ENCODE measurements at places on chromosomes 5 and 9. TPM values are rescaled to one million over a fixed set of nuclear protein-coding genes. Genes with fewer than 3 reads are reported as not detected.

DNA sequence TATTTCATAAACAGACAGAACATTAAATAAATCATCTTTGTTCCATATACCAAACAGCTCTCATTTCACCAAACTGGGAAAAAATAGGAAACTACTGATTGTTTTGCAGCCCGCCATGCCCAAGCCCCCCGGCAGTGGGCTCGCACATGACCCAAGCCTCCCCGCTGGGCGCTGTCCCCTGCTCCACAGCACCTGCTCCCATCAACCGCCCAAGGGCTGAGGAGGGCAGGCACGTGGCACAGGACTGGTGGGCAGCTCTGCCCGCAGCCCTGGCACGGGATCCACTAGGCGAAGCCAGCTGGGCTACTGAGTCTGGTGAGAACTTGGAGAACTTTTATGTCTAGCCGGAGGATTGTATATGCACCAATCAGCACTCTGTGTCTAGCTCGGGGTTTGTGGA, 554.8 kb upstream of the CCNG1 start:
- H3K4me3 ChIP-seq = no peak overlapping the region
- no peaks in the 10 kb centered on the region for H3K27me3 ChIP-seq
- DNase-seq = no peak
- H3K4me1 ChIP-seq = no peaks in the 10 kb centered on the region
- H3K27ac ChIP-seq = no peak overlapping the region

GRCh38 chr5:127375544-127376091, 85.0 kb downstream of the MEGF10 start:
- H3K4me3 ChIP-seq = no peak overlapping the region
- H3K4me1 ChIP-seq = no peaks in the 10 kb centered on the region
- H3K27me3 ChIP-seq = no peaks in the 10 kb centered on the region
- no peak overlapping the region for H3K27ac ChIP-seq
- DNase-seq = no peak
- H3K36me3 ChIP-seq = no peaks in the 10 kb centered on the region

GRCh38 chr9:91424403-91425176, 958 bp upstream of the NFIL3 start:
- H3K4me3 ChIP-seq = peak overlapping the region; percentile 50
- H3K36me3 ChIP-seq = no peaks in the 10 kb centered on the region
- DNase-seq = peak; percentile 77
- H3K4me1 ChIP-seq = peaks cover 38% of the 10 kb centered on the region
- peak overlapping the region; percentile 60 for H3K27ac ChIP-seq

DNA sequence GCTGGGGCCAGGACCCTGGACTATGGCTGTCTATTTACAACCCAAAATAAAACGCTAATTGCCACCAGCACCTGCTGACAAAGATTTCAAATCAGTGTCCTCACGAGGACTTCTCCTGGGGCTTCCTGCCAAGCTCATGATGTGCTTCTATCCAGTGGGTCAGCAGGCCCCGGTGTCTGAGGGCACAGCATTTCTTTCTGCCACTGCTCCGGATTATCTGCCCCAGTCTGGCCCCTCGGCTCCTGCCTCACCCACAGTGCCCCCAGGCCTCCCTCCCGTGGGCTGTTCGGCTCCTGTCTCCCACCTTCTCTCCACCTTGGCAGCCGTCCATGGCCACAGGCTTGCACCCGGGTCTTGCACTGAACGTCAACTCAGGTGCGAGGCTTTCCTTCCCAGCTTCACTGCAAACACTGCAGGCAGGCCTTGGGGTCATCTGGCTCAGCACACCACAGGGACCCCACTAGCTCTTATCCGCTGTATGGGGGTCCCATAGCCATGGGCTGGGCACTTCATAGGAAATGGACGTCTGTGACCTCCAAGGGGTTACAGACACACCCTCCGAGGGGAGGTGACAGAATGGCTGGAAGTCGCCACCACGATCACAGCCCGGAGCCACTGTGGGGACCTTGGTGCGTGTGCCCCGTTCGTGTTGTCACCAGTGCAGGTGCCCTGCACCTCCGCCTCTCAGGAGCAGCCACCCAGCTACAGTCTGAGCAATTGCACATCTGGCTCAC, 43.8 kb upstream of the FCN1 start:
- no peaks in the 10 kb centered on the region for H3K36me3 ChIP-seq
- DNase-seq = no peak
- no peak overlapping the region for H3K27ac ChIP-seq
- H3K27me3 ChIP-seq = no peaks in the 10 kb centered on the region
- H3K4me3 ChIP-seq = no peak overlapping the region
- no peaks in the 10 kb centered on the region for H3K4me1 ChIP-seq

DNA sequence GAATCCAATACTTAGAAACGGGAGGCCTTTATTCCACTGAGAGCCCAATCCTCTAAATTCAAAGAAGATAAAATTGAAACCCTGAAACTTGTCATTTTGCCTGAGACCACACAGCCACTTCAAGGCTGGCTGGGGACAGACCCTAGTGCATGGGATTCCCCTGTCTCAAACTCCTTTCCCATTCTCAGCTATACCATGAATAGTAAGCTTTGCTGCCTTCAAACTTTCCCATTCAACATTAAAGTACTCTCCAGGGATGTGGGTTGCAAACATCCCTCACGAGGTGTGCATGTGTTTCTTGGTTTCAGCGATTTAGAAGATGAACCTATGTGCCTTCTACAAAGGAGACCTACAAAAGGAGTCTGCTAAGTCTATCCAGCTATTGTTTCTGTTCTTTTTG, 64.6 kb downstream of the GABRB2 start:
- no peak overlapping the region for H3K27ac ChIP-seq
- no peak overlapping the region for H3K4me3 ChIP-seq
- H3K36me3 ChIP-seq = no peaks in the 10 kb centered on the region
- no peak for DNase-seq
- no peaks in the 10 kb centered on the region for H3K4me1 ChIP-seq
- no peaks in the 10 kb centered on the region for H3K27me3 ChIP-seq

DNA sequence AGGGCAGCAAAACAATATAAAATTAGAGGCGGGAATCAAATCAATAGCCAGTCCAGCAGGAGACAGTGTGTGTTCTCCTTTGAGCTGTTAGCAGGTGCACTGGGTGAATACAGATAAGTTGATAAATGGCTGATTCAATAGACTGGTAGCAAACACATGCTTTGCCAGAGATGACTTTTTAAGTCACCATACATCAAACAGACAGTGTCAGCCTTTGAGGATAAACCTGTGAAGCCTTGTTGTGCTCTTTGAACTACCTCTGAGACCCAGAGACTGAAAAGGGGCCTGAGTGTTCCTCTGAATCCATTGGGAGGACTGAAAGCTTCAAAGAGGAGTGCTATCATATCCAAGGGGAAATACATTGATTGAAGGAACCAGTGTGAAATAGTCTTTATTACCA, 301.9 kb downstream of the RASEF start:
- no peaks in the 10 kb centered on the region for H3K27me3 ChIP-seq
- no peak overlapping the region for H3K27ac ChIP-seq
- no peak for DNase-seq
- no peak overlapping the region for H3K4me3 ChIP-seq
- no peaks in the 10 kb centered on the region for H3K4me1 ChIP-seq

The SLC4A9 gene
- total RNA-seq = not detected

The C9orf57 gene
- total RNA-seq = not detected

DNA sequence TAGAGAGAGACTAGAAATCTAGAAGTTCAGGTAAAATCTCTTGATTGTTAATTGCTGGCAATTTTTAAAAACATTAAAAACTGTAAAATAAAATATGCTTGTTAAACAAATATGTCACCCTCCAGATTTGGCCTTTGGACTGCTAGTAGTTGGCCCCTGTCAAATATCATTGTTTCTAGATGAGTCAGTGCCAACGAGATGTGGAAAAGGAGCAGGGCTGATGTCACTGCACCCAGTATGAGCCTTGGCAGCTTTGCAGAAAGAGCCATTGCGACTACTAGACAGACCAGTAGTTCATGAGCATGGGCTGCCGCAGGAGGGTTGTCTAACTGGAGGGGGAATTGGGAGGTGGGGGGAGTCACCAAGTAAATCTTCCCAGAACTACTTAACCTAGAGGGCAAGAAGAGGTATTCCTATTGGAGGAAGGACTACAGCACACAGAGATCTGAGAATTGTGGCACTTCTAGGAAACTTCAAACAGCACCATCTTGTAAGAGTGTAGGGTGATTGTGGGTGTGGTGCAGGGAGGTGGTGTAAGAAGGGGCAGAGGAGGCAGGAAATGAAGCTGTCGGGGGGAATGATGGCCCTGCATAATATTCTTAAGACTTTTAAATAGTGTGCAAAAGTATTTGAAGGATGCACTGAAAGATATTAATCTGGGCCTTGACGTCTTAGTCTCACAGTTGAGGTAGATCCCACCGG, 7.1 kb upstream of the DOCK2 start:
- H3K27me3 ChIP-seq = no peaks in the 10 kb centered on the region
- no peak for DNase-seq
- H3K4me3 ChIP-seq = no peak overlapping the region
- H3K4me1 ChIP-seq = no peaks in the 10 kb centered on the region
- H3K36me3 ChIP-seq = no peaks in the 10 kb centered on the region

DNA sequence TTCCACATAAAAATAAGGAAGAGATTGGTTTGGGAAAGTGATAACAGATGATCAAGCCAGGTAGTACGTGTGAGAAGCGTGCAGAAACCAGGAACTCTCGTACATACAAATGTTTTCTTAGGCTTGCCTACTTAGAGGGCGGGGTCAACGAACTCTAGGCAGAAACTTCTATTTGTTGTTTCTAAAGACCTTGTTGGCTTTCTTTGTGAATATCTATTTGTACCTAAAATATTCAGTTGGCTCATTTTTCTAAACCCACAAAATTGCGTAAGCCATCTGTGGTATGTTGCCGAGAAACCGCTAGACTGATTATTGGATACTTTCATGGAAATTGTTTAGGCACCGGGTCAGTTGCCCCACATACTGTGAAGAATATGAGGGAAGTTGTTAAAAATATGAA, 458.5 kb downstream of the MAT2B start:
- DNase-seq = no peak
- no peaks in the 10 kb centered on the region for H3K27me3 ChIP-seq
- H3K36me3 ChIP-seq = no peaks in the 10 kb centered on the region
- no peak overlapping the region for H3K4me3 ChIP-seq
- H3K27ac ChIP-seq = no peak overlapping the region

- H3K36me3 ChIP-seq = peaks cover 26% of the 10 kb centered on the region
- no peak for DNase-seq
- no peak overlapping the region for H3K27ac ChIP-seq
- no peak overlapping the region for H3K4me3 ChIP-seq
- no peaks in the 10 kb centered on the region for H3K4me1 ChIP-seq
Observed at GRCh38 chr9:107323836-107324585, 40.9 kb downstream of the RAD23B start.

The PCDHB16 gene
- total RNA-seq = not detected

The IFNA21 gene
- total RNA-seq = not detected

The BAAT gene
- total RNA-seq = not detected

DNA sequence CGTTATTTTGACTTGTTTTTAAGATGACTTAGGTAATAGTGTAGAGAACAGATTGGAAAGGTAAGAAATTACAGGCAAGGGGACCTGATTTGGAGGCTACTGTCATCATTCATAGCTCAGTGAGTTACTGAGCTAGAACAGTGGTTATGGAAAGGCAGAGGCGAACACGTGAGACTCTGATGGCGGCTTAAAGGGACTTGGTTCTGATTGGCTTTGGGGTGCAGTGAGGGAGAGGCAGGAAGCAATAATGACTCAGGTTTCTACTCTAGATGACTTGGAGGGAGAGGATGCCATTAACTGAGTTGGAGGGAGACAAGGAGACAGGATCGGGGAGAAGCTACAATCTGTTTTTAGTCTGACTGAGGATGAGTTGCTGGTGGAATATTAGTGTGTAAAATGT, 3.0 kb downstream of the F2RL2 start:
- no peak for DNase-seq
- H3K27me3 ChIP-seq = no peaks in the 10 kb centered on the region
- no peak overlapping the region for H3K27ac ChIP-seq
- H3K4me3 ChIP-seq = no peak overlapping the region

Measured in CD8-positive, alpha-beta memory T cell (primary cell).